Thymus (tissue), 14 donors: ENCODE measurements at places on chromosomes 7 and 10. TPM values are rescaled to one million over a fixed set of nuclear protein-coding genes. Genes with fewer than 3 reads are reported as not detected.

The PCLO gene
- 2.3 TPM for total RNA-seq

The ATP5MK gene
- 464 TPM for total RNA-seq

The CDC14C gene
- not detected for total RNA-seq

The ANKRD61 gene
- total RNA-seq: 0.05 TPM

The UCN3 gene
- total RNA-seq: 0.19 TPM

The TCERG1L gene
- total RNA-seq: 0.52 TPM

The GPR22 gene
- 0.05 TPM for total RNA-seq

The TRPV5 gene
- 0.05 TPM for total RNA-seq

The TMEM184A gene
- 0.47 TPM for total RNA-seq

The OPN1SW gene
- total RNA-seq: not detected

The GPRIN2 gene
- total RNA-seq: 0.24 TPM

The UPK3BL1 gene
- total RNA-seq: 11.5 TPM

The HOXA6 gene
- total RNA-seq: 0.33 TPM

The AGAP4 gene
- total RNA-seq: 8.8 TPM

The FEZF1 gene
- under 0.01 TPM for total RNA-seq

The CHRM2 gene
- total RNA-seq: 0.33 TPM

The CNPY1 gene
- total RNA-seq: not detected

The HOXA3 gene
- total RNA-seq: 0.80 TPM

The PROSER2 gene
- 2.8 TPM for total RNA-seq

The CFTR gene
- 0.28 TPM for total RNA-seq

The ANK3 gene
- 12.6 TPM for total RNA-seq

The RBM20 gene
- total RNA-seq: 1.6 TPM

The ZRANB1 gene
- total RNA-seq: 17.5 TPM

The SFRP5 gene
- 2.4 TPM for total RNA-seq

The ATOH7 gene
- total RNA-seq: 0.05 TPM

The NKX1-2 gene
- 0.05 TPM for total RNA-seq

The EEPD1 gene
- 32.8 TPM for total RNA-seq

The HPSE2 gene
- total RNA-seq: 0.05 TPM

The CHPF2 gene
- total RNA-seq: 18.0 TPM

The GFRA1 gene
- total RNA-seq: 5.0 TPM

The OR6B1 gene
- total RNA-seq: not detected

The ASB10 gene
- total RNA-seq: not detected

The CFAP69 gene
- 0.47 TPM for total RNA-seq

The EPO gene
- total RNA-seq: 0.09 TPM

The SH2B2 gene
- total RNA-seq: 0.76 TPM

The HTR5A gene
- total RNA-seq: 0.85 TPM

The ZC3HAV1L gene
- total RNA-seq: 4.5 TPM

The ENKUR gene
- 0.05 TPM for total RNA-seq

The ACTR3C gene
- 6.2 TPM for total RNA-seq

The VAX1 gene
- total RNA-seq: not detected

The ELN gene
- 5.2 TPM for total RNA-seq

The GBF1 gene
- total RNA-seq: 9.6 TPM

The DNAJC12 gene
- 4.4 TPM for total RNA-seq

The HEPACAM2 gene
- 0.24 TPM for total RNA-seq

The APBB1IP gene
- total RNA-seq: 46.2 TPM

The COL1A2 gene
- total RNA-seq: 55.3 TPM

The NODAL gene
- total RNA-seq: 0.28 TPM

The RRP12 gene
- 8.5 TPM for total RNA-seq
